Common myeloid progenitor, CD34-positive (primary cell): ENCODE measurements at places on chromosomes 4 and X.

DNA sequence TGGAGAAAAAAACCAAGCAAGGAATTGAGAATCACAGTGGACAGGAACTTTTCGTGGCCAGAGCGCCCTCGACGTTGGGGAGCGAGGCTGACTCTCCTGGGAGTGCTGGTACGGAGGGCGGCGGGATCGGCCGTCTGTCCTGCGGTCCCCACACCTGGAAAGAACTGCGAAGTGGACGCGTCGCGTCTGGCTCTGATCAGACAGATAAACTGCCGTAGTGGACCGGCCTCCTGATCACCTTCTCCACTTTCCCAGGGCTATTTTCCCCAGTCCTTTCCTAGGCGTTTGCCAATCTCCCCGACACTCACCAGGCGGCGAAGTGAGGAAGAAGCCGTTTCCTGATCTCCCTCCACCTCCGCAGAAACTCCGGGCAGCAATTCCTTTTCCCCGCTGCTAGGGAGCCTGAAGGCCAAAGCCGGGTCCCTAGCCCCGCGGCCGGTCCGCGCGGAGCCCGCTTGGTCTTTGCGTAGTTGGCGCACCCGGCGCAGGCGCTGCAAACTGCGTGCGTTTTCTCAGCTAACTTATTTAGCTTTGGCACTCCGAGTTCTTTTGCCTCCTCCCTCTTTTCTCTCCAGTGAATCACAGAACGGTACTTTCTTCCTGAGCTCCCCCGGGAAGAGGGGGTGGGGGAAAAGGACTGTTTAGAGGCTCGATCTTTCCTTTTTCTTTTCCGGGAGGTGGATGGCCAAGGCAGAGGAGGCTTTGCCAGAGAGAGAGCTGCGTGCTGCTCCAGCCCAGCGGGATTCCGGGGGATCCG is at the start of gene ARSJ:
ARSJ (minus strand) TSS at position 500 of the 757 bp plus-strand sequence. CDS start 813 bp downstream, outside the sequence.
- H3K36me3 ChIP-seq = no peaks in the 10 kb centered on the region
- H3K27me3 ChIP-seq = peaks cover 40% of the 10 kb centered on the region
- H3K4me1 ChIP-seq = peaks cover 15% of the 10 kb centered on the region
- peak within 1 kb of the TSS; percentile 59 for H3K4me3 ChIP-seq

DNA sequence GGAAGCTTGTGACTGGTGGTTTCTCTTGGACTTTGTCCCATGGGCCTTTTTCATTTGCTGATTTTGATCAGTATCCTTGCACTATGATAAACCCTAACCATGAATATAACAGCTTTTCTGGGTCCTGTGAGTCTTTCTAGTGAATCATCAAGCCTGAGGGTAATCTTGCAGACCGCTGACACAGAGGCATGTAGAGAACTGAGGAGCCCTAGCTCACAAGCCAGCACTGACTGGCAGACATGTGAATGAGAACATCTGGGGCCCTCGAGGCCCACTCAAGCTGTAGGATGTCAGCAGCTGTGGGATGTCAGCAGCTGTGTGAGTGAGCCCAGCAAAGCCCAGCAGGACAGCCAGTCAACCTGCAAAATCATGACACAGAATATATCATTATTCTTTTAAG is 36.7 kb downstream of the HMGB3 start:
- no peak overlapping the region for H3K27ac ChIP-seq
- no peaks in the 10 kb centered on the region for H3K27me3 ChIP-seq
- no peaks in the 10 kb centered on the region for H3K36me3 ChIP-seq
- H3K4me3 ChIP-seq = no peak overlapping the region
- no peaks in the 10 kb centered on the region for H3K4me1 ChIP-seq
- DNase-seq = no peak

DNA sequence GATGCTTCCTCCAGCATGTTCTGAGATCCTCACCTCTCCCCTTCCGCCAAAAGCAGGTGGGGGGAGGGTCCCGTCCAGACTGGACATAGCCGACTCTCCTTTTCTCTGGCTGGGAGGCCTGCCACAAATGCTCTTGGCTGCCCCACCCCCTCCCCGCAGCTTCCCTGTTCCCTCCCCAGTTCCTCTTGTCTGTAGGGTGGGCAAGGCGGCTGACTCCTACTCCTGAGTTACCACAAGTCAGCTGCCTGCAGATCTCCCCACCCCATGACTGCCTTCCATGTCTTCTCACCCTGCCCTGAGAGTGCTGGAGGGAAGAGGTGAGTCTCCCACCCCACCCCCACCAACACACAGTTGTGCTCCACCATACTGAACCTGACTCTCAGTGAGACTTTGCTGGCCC is 2.9 kb downstream of the ATP6AP1 start:
- H3K36me3 ChIP-seq = peaks cover 33% of the 10 kb centered on the region
- peak; percentile 50 for DNase-seq
- H3K4me3 ChIP-seq = peak overlapping the region; percentile 0
- H3K27me3 ChIP-seq = no peaks in the 10 kb centered on the region
- peaks cover 32% of the 10 kb centered on the region for H3K4me1 ChIP-seq
- peak overlapping the region; percentile 43 for H3K27ac ChIP-seq

GRCh38 chrX:106862972-106863688 is 40.0 kb downstream of the RIPPLY1 start:
- no peaks in the 10 kb centered on the region for H3K36me3 ChIP-seq
- no peak overlapping the region for H3K27ac ChIP-seq
- no peaks in the 10 kb centered on the region for H3K4me1 ChIP-seq
- peak; percentile 22 for DNase-seq
- H3K27me3 ChIP-seq = no peaks in the 10 kb centered on the region

GRCh38 chr4:176186067-176186466 is 9.3 kb downstream of the SPATA4 start:
- H3K4me3 ChIP-seq = no peak overlapping the region
- no peak overlapping the region for H3K27ac ChIP-seq
- H3K27me3 ChIP-seq = no peaks in the 10 kb centered on the region

DNA sequence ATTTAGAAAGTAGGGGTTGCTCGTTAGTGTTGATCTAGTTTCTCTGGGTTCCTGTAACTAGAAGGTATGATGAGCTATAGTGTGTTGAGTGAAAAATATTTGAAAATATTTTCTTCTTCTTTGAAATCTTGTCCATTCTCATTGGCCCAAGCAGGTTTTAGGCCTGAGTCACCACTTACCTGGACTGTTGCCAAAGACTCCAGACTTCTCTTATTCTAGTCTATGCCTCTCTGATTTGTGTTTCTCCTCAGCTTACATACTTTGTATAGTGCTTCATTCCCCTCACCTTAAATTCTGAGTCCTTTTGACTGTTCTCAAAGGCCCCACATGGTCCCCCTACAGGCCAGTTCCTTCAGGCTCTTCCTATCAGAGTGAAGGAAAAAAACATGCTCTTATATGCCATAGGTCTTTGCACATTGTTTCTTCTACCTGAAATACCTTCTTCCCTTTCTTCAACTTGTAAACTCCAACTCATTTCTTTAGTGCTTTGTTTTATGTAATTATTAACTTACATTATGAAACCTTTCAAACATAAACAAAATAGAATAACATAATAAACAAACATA is 258.2 kb downstream of the PPP1R2C start:
- H3K4me1 ChIP-seq = no peaks in the 10 kb centered on the region
- DNase-seq = no peak
- no peak overlapping the region for H3K27ac ChIP-seq
- H3K36me3 ChIP-seq = no peaks in the 10 kb centered on the region

- H3K27ac ChIP-seq = no peak overlapping the region
- no peaks in the 10 kb centered on the region for H3K27me3 ChIP-seq
- no peak for DNase-seq
- H3K4me3 ChIP-seq = no peak overlapping the region
- no peaks in the 10 kb centered on the region for H3K4me1 ChIP-seq
These were observed 457.1 kb downstream of the MID1IP1 start for GRCh38 chrX:39258331-39258730.

DNA sequence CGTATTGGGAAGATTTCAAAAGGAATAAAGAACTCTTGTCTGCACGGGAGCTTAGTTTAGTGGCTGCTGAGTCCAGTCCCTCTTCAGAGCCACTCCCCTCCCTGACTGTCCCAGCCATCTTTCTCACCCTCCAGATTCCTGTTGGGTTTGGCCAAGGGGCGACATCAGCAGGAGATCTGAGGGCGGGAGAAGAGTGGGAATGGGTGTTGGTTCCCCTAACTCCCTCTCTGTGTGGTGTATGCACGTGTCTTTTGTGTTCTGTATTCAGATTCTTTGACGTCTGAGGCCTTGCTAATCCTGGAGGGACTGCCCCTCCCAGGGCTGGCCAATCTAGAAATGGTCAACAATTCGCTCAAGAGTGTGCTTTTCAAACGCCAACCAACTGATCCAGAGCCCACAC is 37.4 kb downstream of the CYTL1 start:
- no peak for DNase-seq
- no peaks in the 10 kb centered on the region for H3K4me1 ChIP-seq
- H3K27me3 ChIP-seq = no peaks in the 10 kb centered on the region
- no peaks in the 10 kb centered on the region for H3K36me3 ChIP-seq
- H3K27ac ChIP-seq = no peak overlapping the region
- no peak overlapping the region for H3K4me3 ChIP-seq

GRCh38 chr4:30073011-30073710 is 647.0 kb upstream of the PCDH7 start:
- H3K4me3 ChIP-seq = no peak overlapping the region
- no peaks in the 10 kb centered on the region for H3K36me3 ChIP-seq
- no peak for DNase-seq
- H3K4me1 ChIP-seq = no peaks in the 10 kb centered on the region
- no peak overlapping the region for H3K27ac ChIP-seq
- no peaks in the 10 kb centered on the region for H3K27me3 ChIP-seq

GRCh38 chr4:108081256-108081655 is 87.5 kb downstream of the LEF1 start:
- no peaks in the 10 kb centered on the region for H3K36me3 ChIP-seq
- no peak for DNase-seq
- H3K27ac ChIP-seq = no peak overlapping the region
